ENCODE measurements at places on chromosomes 2 and 18. TPM values are rescaled to one million over a fixed set of nuclear protein-coding genes. Genes with fewer than 3 reads are reported as not detected.

GRCh38 chr18:67301592-67301991, 214.9 kb downstream of the DSEL start:
- no peak for DNase-seq

DNA sequence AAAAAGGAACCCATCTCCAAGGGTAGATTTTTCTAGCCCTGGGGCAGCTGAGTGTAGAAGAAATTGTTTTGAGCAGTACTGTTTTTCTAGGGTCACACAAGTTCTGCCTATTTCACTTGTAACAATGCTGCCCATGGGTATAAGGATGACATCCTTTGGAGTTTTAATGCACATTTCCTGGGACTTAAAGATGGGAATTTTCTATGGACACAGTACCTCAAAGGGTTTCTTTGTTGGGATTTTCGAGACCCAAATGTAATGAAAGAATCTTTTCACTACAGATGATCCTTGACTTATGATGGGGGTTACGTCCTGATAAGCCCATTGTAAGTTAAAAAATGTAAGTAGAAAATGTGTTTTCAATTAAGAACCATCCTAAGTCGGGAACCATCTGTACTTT, 31.8 kb downstream of the CDC42EP3 start:
- no peak for DNase-seq

DNA sequence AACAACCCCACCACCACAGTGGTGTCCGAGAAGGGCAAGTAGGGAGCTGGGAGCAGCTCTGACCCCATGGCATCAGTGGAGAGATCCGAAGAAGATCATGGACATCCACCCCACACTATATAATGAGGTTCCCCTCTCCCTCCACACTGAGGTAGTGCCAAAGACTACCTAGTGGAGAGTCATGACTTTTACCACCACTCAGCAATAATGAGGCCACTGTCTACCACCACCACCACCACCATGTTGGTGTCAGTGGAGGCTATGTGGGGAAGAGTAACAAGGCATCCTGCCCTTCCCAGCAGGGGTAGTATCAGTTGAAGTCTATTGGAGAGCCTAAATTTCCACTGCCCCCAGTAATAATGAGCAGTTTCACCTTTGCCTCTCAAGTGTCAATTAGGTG, 321.7 kb upstream of the ZC3H15 start:
- DNase-seq = no peak

GRCh38 chr2:232295971-232296370, 82.6 kb upstream of the ALPP start:
- DNase-seq = no peak

GRCh38 chr2:23554054-23554697, 169.2 kb downstream of the KLHL29 start:
- no peak for DNase-seq

GRCh38 chr2:172836347-172836821, 100.7 kb downstream of the RAPGEF4 start:
- DNase-seq = no peak

DNA sequence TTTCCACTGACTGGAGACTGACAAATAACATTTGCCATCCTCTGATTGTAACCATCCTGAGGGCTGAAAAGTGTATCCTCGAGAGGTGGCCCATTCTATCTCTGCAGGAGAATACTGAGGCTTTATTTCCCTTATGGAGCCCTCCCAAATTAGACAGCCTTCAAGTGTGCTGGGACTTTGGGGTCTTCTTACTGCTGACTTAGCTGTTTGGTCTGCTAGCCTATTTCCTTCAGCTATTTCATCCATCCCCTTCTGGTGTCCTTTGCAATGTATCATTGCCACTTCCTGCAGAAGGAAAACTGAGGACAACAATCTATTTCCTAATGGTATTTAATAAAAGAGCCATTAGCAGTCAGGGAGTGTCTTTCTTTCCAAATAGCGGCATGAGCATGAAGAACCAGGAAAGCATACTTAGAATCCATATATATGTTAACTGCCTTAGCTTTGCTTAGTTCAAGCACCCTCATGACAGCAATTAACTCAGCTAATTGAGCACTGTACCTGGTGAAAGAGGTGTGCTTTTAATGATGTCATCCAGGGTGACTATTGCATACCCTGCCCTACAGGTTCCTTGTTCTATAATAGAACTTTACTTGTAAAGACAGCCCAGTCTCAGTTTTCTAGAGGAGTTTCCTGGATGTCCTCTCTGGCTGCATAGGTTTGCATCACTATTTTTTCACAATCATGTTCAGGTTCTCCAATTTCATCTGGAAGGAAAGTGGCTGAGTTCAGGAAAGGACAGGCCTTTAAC, 24.0 kb downstream of the CMPK2 start:
- no peak for DNase-seq

DNA sequence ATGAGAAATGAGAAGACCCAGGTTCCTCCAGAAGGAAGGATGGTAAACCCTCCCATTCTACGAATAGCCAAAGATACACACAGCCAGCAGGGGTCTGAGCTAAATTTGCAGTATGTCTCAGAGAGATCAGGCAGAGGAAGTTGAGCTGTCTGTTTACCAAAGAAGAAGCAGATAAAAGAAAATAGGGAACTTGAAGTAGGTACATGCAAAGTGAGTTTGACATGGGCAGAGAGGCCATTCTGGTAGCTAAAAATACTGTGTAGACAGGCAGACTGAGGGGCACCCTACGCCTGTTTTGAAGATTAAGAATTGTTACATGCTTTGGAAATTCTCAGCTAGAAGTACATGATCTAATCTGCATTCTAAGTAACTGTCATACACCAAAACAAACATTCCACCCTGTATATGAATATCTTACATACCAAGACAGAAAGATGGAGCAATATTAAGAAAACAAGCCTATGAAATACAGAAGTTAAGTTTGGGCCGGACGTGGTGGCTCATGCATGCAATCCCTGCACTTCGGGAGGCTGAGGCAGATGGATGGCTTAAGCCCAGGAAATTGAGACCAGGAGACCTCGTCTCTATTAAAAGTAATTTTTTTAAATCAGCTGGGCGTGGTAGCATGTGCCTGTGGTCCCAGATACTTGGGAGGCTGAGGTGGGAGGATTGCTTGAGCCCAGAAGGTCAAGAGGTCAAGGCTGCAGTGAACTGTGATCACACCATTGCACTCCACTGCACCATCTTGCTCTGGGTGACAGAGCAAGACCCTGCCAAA, 157.9 kb downstream of the ANKRD44 start:
- DNase-seq = no peak

- no peak for DNase-seq
Observed at GRCh38 chr2:44929735-44930273, 11.7 kb upstream of the SIX3 start.

DNA sequence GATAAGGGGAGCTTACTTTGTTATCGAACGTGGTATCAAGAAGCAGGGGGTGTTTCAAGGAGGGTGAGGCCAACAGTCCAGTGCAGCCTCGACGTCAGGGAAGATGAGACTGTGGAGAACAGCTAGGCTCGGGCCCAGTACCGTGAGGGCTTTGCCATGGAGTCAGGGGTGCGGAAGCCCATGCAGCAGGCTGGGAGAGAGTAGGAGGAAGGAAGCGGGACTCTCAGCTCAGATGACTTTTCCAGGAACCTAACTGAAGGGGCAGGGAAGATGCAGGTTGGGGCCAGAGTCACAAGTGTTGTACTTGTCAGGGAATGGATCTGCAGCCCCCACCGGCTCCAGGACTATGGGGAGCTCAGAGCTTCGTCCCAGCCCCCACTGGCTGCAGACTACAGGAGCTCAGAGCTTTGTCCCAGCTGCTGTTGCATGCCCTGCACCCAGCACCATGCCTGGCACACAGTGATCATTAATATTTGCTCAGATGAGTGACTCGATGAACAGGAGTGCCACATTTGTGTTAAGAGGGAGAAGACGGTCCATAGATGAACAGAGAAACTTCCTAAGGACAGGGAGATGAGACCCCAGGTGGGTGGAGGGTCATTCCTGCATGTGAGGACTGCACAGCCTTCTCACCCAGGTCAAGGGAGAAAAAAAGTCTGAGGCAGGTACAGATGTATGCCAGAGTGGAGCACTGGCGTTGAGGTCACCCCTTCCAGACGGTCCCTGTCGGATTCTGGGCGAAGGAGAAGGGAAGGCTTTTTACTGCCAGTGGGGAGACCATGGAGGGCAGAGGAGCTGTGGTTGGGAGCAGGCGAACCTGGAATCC, 36.4 kb downstream of the PTGR3 start:
- DNase-seq = no peak

- DNase-seq = no peak
Observed at GRCh38 chr2:97911206-97911921, 84.4 kb downstream of the TMEM131 start.

- DNase-seq = no peak
Observed at GRCh38 chr2:99159594-99159993, 4.8 kb downstream of the LIPT1 start.

- DNase-seq = no peak
Observed at GRCh38 chr2:225011585-225011984, 30.7 kb downstream of the DOCK10 start.

DNA sequence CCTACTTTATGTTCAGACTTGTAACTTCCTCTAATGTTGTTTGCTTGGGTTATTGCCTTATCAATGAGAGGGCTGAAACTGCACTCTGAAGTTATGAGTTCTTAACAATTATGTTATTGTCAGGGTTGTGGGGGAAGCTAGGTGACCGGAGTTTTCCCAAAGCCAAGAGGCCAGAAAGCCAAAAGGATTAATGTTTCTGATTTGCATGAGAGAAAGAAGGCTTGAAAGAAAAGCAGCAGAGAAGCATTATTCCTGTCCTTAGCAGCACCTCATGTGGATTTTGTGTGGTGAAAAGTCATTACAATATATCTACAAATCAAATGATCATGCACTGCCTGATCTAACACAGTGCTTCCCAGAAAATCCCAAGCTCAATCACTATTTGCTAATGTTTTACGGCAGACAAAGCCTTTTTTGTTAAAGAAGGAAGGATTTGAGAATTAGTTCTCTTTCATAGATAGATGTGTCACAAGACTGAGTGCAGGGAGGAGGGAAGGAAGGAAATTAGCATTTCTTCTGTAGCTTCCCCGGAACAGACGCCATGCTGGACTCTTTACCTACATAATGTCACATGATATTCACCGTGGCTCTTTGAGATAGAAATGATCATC, 203.2 kb downstream of the ALK start:
- DNase-seq = no peak

DNA sequence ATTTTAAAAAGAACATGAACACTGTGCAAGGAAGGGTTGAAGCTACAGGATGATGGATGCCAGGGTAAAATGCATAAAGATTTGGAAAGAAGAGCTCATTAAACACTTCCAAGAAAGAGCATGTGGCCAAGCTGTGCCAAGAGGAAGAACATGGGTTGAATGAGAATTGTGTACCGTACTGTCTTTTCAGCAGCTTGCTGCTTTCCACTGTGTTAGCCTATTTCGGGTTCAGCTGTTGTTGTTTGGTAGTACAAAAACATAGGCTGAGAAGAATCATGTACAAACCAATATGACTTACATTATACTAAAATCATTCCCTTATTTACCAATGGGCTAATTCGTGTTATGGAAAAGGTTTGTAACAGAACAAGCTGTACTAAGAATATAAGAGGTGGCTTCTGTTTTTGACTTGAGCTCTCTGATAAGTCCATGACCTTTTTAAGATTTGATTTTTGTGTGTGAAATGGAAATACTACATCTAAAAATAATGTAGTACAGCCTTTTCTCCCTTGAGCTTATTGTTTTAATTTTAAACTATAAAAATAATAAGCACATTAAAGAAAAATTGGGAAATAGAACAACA, 188.3 kb upstream of the STON1 start:
- no peak for DNase-seq

DNA sequence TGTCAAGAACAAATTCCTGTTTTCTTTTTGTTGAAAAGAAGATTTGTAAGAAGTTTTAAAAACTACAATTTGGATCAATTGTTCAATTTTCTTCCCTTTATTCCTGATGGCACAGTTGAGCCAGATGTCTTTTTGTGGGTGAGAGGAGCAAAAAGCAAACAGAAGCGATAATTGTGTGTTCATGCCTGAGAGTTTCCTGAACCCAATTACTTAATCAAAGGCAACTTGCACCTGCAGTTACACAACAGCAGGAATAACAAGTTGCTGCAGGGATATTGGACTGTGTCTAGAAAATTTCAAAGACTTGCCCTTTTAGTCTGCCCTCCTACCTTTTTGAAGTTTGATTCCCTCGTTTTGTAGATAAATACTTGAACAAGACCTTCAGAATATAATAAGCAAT, 383.6 kb downstream of the DSEL start:
- DNase-seq = no peak

GRCh38 chr2:105393373-105394055, 5.3 kb downstream of the FHL2 start:
- DNase-seq = peak; percentile 38

GRCh38 chr2:28406276-28407096, 13.8 kb downstream of the FOSL2 start:
- peak; percentile 51 for DNase-seq

- no peak for DNase-seq
Observed at GRCh38 chr18:51639541-51639940, 442.1 kb upstream of the MEX3C start.

The RPE gene
- 77.9 TPM for polyA plus RNA-seq

The STARD7 gene
- 129 TPM for polyA plus RNA-seq

The AQP4 gene
- polyA plus RNA-seq = 0.08 TPM

The KCNIP3 gene
- polyA plus RNA-seq = 0.79 TPM

The EPAS1 gene
- 65.2 TPM for polyA plus RNA-seq

The TMEM247 gene
- not detected for polyA plus RNA-seq

The RAD51AP2 gene
- polyA plus RNA-seq = 0.20 TPM

The INO80C gene
- polyA plus RNA-seq = 19.2 TPM

The MOB4 gene
- polyA plus RNA-seq = 58.1 TPM

The SERPINB11 gene
- polyA plus RNA-seq = 0.07 TPM

The PRKD3 gene
- polyA plus RNA-seq = 15.3 TPM

The MARCHF4 gene
- 0.97 TPM for polyA plus RNA-seq

The FMNL2 gene
- polyA plus RNA-seq = 26.1 TPM

The MC2R gene
- polyA plus RNA-seq = 725 TPM

The ANXA4 gene
- polyA plus RNA-seq = 34.5 TPM

The EN1 gene
- polyA plus RNA-seq = not detected

All from adrenal gland (tissue), 19 donors.